Spleen (tissue), 13 donors: ENCODE measurements at places on chromosomes 3 and 15.
A peak's percentile ranks its signal among the peaks of the same experiment; 100 is the strongest.

- DNase-seq = no peak
Measured at GRCh38 chr3:193773266-193774220, 180.5 kb downstream of the OPA1 start.

DNA sequence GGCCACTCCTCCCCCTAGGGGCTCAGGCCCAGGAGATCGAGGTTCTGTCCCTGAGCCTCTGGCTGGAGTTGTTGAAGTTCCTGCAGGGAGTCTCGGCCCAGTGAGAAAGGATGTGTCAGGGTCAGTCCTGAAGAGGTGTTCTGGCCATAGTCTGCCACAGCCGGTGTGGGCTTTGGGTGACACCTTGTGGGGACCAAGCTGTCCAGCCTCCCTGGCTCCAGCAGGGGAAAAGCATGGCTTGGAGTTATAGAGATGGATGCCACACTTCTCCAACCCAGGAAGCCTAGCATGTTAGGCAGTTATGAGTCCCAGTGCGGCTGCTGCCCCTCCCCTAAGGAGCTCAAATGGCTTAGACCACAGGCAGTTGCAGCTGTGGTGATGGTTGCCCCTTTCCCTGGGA, 945.6 kb upstream of the GBE1 start:
- DNase-seq = no peak

DNA sequence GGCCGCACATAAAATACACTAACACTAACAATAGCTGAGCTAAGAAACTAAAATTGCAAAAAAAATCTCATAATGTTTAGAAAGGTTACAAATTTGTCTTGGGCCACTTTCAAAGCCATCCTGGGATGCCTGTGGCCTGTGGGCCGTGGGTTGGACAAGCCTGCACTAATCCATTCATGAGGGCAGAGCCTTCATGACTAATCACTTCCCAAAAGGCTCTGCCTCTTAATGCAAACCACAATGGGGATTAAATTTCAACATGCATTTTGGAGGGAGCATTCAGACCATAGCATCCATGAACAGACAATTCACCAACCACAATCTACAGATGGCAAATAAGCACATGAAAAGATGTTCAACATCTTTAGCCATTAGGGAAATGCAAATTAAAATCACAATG, 128.2 kb downstream of the SUCLG2 start:
- no peak for DNase-seq

GRCh38 chr3:155390351-155390750, 96.9 kb upstream of the STRIT1 start:
- no peak for DNase-seq

DNA sequence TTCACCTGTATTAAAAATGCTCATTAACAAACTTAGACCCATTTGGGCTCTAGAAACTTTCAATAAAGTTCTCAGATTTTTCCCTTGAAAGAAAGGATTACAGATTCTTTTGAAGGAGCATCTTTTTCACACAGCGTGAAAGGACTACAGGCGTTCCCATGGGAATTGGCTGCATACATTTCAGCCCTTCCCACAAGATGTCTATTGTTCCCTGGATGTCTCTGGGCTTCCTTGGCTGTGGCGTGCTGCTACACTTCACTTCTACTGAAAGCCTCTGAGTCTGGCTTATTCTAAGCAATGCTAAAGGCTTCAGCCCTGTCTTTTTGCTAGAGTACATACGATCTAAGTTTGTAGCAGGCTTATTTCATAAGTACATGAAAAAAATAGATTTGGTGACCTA, 1.4 kb downstream of the VEPH1 start:
- no peak for DNase-seq

DNA sequence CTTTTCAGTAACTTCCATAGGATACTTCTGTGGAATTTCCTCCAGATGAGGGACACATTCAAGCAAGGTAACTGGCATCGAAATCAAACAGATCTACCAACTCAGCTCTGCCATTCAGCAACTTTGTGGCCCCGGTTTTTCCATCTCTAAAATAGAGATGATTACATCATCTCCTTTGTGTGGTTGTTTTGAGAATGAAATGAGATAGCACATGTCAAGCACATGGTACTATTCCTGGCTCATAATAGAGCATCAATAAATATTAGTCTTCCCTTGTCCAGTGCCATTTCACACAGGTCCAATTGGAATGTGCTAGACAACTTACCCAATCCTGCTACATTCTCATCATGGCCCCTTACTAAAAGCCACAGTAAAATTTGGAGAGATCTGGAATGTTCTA, 24.2 kb upstream of the TM4SF4 start:
- DNase-seq = no peak

GRCh38 chr3:85572426-85572825, 613.6 kb downstream of the CADM2 start:
- no peak for DNase-seq

GRCh38 chr3:195895078-195895860, 13.1 kb downstream of the TNK2 start:
- peak; percentile 94 for DNase-seq

DNA sequence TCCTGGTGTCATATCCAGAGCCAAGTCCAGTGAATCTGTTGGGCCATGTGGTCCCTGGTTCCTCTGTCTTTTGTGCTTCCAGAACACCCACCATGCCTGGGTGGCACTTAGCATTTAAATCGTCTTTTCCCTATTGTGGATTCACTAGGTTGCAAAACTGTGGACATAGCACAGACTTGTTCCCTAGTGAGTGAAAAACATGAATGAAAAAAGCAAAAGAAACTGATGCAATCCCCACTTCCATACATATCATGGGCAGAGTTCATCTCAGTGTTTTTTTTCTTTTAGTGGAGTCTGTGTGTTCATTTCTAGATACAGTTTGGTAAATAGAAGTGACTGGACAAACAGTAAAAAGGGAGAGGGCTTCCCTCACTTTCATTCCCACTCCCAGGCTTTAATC, 170.5 kb downstream of the SLCO3A1 start:
- no peak for DNase-seq

DNA sequence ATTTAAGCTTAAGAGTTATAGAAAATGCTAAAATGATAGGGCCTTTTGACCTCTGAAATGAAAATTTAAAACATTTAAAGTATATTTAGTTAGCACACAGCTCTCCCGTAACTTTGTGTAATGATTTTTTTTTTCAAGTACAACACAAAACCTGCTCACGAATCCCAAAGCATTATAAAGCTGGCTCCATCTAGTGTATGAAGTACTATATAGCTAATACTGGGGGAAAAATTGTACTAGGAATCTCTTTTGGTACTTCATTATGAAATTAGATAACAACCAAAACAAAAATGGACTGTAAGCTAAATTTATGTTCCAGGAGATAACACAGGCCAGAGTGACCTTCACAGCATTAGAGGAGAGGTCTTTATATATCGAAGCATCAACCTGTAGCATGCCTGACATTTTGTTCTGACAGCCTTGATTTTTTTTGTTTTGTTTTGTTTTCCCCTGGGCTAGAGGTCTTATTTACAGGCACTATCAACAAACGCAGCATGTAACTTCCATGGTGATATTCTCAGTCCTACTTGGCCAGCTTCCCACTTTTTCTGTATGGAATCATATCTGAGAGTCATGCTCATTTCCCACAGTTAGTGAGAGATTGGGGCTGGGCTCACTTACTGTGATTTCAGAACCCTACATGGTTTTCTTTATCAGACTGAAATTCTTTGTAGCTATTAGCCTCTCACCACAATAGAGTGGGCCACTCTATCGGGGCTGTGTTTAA, 116.3 kb downstream of the MITF start:
- DNase-seq = no peak

- DNase-seq = peak; percentile 73
Measured at GRCh38 chr3:52779011-52779836, 1.8 kb downstream of the ITIH1 start.

GRCh38 chr15:89898614-89899294, 5.0 kb upstream of the AP3S2 start:
- DNase-seq = no peak

- no peak for DNase-seq
Measured at GRCh38 chr3:156455839-156456238, 99.1 kb downstream of the SSR3 start.

GRCh38 chr15:39300451-39301153, 280.3 kb upstream of the THBS1 start:
- DNase-seq = no peak

DNA sequence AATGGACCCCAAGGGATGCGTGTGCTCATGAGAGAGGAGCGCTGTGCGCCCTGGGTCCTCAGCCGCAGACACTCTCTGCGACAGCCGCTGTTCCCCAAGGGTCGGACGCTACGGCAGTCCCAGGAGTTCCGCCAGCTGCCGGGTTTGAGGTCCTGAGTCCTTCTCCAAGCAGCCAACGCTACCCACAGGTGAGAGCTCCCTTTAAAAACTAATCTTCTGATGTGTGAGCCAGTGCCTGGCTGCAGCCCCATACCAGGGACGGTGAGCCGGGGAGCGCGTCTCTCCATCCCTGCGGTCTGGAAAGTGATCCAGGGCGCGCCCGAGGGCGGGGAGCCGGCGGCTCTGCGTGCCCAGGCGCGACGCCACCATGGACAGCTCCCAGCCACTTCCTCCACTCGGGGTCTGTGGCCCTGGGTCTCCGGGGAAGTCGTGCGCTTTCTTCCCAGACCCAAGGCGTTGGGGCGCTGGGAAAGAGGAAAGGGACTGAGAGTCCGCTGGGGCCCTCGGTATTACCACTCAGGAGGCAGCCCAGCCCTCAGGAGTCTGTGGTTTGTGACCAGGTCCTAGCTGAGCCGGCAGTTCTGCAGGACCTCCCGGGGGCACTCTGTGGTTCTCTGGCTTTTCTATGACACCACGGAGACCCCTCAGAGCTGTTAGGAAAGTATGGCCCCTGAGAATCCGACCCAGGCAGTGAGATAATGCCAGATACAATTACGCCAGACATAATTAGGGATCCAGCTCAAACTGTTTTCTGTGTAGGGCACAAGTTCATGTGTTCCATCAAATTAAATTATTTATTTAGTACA, 1.4 kb downstream of the CEMIP start:
- no peak for DNase-seq

GRCh38 chr3:119729996-119730395, 27.2 kb downstream of the CFAP91 start:
- DNase-seq = no peak

DNA sequence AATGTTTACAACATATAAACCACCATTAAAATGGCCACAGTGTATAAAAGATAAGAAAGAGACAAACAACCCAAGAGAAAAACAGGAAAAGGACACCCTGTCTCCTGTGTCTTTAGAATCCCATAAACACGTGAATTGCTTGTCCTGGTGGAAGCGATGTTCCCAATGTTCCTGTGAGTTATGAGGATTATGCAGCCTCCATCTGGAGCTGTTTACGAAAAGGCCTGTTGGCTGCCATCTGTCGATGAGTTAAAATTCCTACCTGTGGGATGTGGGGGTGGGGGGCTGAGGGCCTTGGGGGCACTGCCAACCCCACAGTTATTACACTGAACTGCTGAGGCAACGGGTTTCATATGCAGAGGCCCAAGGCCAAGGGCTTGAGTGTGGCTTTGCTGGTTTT, 13.6 kb downstream of the NISCH start:
- no peak for DNase-seq

- DNase-seq = no peak
Measured at GRCh38 chr3:126570103-126570541, 11.4 kb upstream of the C3orf22 start.

DNA sequence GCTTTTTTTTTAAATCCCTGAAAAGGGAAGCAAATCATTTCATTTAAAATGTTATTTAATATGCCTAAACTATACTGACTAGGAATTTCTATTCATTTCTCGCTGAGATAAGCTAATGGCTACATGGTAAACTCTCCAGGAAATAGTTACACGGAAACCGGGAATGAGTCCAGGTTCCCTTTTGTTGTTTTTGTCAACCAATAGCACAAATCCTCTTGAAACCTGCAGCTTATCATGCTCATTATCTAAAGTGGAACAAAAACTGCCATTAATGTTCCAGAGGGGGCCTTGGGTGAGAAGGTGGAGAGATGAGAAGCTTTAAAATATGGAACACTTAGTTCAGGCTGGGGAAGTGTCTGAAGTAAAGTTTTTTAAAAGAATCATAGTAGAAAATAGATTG, 113.5 kb upstream of the ALCAM start:
- DNase-seq = no peak

- peak; percentile 76 for DNase-seq
Measured at GRCh38 chr3:127052121-127052561, 69.2 kb downstream of the PLXNA1 start.

DNA sequence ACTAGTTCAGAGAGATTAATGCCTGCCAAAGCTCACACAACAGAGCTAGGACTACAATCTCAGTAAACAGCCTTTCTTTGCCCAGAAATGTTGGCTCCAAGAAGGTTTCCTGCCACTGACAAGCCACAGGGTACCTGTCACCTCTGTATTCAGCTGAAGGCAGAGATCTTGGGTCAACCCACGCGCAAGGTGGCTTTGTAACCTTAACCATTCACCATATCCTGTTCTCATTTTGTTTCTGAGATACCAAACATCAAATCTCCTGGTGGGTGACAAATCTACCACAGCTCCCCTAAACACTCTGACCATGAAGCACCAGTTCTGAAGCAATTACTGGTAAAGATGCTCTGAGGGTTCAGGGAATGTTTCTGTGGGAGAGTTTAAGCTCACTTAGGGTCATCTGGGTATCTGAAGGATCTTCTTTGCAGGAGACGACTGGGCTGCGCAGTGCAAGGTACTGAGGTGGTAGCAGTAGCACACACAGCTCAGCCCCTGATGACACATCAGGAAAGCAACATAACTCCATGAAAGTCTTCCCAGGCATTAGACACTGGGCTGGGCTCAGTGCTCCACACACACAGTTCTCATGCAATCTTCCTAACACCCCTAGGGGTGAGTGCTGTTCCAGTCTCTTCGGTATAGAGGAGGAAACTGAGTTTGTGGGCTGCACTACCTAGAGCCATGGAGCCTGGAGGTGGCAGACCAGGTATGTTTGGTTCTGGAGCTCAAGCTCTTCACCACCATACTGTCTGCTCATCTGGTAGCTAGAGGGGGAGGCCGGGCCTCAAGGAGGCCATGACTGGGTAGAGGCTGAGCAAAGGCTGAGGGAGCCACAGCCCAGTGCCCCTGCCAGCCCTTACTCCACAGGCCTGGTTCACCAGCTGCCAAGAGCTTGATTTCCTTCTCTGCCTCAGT, 7.7 kb downstream of the CXCR6 start:
- peak; percentile 59 for DNase-seq

GRCh38 chr3:139440639-139441556, 35.4 kb downstream of the RBP2 start:
- DNase-seq = no peak

GRCh38 chr3:127074900-127075360, 92.0 kb downstream of the PLXNA1 start:
- peak; percentile 64 for DNase-seq

- no peak for DNase-seq
Measured at GRCh38 chr3:69527498-69527897, 141.6 kb upstream of the FRMD4B start.

DNA sequence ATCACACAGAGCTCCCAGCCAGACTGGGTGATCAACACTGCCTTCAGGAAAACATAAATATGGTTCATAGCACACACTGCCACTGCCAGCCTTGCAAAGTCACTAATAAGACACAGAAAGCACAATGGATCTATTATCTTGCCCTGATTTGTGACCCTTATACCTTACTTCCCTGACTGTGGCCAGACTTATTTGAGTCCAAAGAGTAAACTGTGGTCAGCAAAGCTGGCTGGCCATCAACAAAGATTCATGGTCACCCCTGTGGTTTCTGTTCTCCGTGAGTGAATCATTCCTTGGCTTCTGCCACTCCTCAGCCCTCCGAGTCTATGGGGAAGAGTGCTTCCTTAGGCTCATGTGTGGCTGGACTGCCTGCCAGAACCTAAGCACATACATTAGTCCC, 437.7 kb downstream of the RAP2B start:
- no peak for DNase-seq
